ENCODE measurements at places on chromosomes 6 and 20. TPM values are rescaled to one million over a fixed set of nuclear protein-coding genes. Genes with fewer than 3 reads are reported as not detected.

- H3K4me3 ChIP-seq, result no peak overlapping the region
- H3K4me1 ChIP-seq, result no peaks in the 10 kb centered on the region
- peaks cover 18% of the 10 kb centered on the region for H3K27me3 ChIP-seq
- DNase-seq, result peak; percentile 17
- no peak overlapping the region for H3K27ac ChIP-seq
- peaks cover 5% of the 10 kb centered on the region for H3K36me3 ChIP-seq
Observed at GRCh38 chr6:36318690-36319435, 17.8 kb downstream of the BNIP5 start.

DNA sequence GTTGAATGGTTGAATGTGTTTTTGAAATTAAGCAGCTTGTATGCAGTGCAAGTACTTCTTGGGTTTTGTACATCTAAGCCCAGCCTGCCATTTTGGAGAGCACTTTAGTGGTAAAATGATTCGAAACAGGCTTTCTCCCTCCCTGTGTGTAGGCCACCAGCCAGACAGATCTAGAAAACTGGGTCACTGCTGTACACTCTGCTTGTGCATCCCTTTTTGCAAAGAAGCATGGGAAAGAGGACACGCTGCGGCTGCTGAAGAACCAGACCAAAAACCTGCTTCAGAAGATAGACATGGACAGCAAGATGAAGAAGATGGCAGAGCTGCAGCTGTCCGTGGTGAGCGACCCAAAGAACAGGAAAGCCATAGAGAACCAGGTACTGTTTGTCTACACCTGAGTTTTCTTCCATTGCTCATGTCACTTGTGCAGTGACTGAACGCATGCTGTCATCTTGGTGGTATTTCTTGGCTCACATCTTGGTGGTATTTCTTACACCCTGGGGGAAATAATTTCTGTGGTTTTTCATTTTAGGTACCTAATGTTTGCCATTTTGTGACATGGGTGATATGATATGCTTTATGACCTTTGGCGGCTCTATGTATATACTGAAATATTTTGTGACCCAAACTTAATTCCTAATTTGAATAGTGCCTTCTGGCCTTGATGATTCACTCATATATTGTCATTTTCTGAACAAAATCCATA is 115.7 kb upstream of the CLDN20 start:
- peaks cover 6% of the 10 kb centered on the region for H3K4me1 ChIP-seq
- H3K4me3 ChIP-seq, result no peak overlapping the region
- H3K27ac ChIP-seq, result no peak overlapping the region
- no peaks in the 10 kb centered on the region for H3K27me3 ChIP-seq
- no peaks in the 10 kb centered on the region for H3K36me3 ChIP-seq

RIPOR3 gene
- not detected for total RNA-seq

PREX1 gene
- total RNA-seq, result 0.05 TPM

HLA-DMB gene
- total RNA-seq, result not detected

Measured in MCF 10A (cell line).